ENCODE measurements at places on chromosomes 12 and 14.

DNA sequence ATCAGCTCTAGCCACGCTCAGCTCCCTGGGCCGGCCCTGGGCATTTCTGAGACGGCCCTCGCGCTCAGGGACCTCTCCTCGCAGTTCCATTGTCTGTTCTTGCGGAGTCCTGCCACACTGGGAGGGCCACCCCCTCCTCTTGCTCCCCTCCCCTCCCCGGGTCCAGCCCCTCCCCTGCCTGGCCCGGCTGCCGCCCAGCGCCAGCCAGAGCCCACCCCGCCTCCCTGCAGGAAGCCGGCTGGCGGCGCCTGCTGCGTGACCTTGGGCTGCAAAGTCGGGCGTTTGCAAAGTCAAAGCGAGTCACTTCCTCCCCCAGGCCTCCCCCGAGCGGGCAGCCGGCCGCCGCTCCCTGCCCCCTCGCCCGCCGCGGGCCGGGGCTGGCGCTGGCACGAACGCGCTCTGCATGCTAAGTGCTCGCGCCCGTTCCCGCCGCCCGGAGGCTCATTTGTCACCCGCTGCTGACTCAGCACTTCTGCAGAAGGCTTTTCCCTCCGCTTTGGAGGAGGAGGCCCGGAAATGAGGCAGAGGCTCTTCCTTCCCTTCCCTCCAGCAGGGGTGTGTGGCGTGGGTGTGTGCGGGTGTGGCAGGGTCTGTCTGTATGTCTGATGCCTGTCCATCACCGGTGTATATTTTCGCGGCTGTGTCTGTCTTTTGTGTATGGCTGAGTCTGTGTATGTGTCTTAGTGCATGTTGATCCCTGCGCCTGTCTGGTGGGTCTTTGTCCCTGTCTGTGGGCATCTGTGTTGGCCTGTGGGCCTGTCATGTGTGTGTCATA lies 72.0 kb downstream of the IRF2BPL start:
- peak; percentile 85 for DNase-seq

DNA sequence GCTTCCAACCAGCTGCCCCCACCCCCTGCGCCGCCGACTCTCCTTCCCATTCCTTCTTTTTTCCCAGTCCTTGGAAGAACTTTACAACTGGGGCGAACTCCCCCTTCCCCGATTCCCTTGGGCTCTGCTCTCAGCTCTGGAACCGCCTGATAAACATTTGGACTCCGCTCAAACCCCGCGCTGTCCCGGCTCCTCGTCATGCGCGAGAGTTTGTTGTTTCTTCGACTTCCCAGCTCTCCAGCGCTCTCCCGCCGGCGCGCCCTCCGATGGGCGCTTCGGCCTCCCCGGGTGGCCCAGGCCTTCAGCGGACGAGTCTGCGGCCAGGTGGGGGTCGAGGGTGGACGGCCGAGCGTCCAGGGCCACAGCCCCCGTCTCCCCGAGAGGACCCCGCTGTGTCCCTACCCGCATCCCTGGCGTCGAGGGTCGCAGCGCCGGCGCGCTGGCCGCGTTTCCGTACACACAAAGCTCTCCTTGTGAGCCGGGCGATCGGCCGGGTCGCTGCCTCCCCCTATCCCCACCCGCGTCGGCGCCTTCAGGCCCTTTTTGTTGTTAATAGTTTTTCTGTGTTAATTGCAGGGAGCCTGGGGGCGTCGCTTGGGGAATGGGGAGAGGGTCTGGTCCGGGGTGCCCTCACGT lies 847 bp downstream of the MMP14 start:
- no peak for DNase-seq

- no peak for DNase-seq
These were observed 30.6 kb downstream of the MVK start for GRCh38 chr12:109604132-109604585.

- no peak for DNase-seq
These were observed 53.3 kb downstream of the TMTC1 start for GRCh38 chr12:29730481-29730880.

- no peak for DNase-seq
These were observed 123.1 kb downstream of the NPAS3 start for GRCh38 chr14:33061667-33062325.
